ENCODE measurements at places on chromosomes 4 and X. TPM values are rescaled to one million over a fixed set of nuclear protein-coding genes. Genes with fewer than 3 reads are reported as not detected.

DNA sequence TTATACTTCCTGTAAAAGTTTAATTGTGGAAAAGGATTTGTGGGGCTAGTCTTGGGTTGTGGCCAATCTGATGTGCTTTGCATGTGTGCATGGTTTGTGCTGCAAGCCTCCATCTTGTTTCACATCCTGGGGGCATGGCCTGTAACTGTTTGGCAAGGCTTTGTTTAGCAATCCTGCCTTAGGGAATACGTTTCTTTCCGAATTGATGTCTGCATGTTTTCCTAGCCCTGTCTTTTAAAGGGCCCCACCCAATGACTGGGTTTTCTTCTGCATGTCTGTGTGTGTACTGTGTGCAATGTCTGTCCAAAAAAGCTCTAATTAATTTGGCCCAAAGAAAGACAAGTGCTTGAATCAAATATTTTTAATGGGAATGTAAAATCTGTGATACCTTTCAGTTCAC is 74.6 kb upstream of the MID1IP1 start:
- no peaks in the 10 kb centered on the region for H3K27me3 ChIP-seq
- H3K4me3 ChIP-seq: no peak overlapping the region
- H3K36me3 ChIP-seq: no peaks in the 10 kb centered on the region

ZNF595 gene
- total RNA-seq: 55.9 TPM

- H3K27me3 ChIP-seq: no peaks in the 10 kb centered on the region
- H3K4me3 ChIP-seq: no peak overlapping the region
- H3K36me3 ChIP-seq: no peaks in the 10 kb centered on the region
- no peak overlapping the region for H3K27ac ChIP-seq
Observed at GRCh38 chrX:5683996-5684395, 544.7 kb downstream of the NLGN4X start.

GRCh38 chrX:15464704-15465103 is 28.4 kb downstream of the PIR start:
- no peak for DNase-seq
- no peak overlapping the region for H3K4me3 ChIP-seq
- H3K4me1 ChIP-seq: no peaks in the 10 kb centered on the region

GRCh38 chrX:71550578-71550977 is 17.7 kb downstream of the OGT start:
- no peak for DNase-seq
- H3K4me1 ChIP-seq: peaks cover 8% of the 10 kb centered on the region
- peaks cover 95% of the 10 kb centered on the region for H3K36me3 ChIP-seq
- no peak overlapping the region for H3K27ac ChIP-seq
- H3K4me3 ChIP-seq: no peak overlapping the region
- H3K27me3 ChIP-seq: no peaks in the 10 kb centered on the region

RHOXF2B gene
- total RNA-seq: not detected

- H3K27ac ChIP-seq: no peak overlapping the region
- no peak for DNase-seq
- no peaks in the 10 kb centered on the region for H3K27me3 ChIP-seq
- no peak overlapping the region for H3K4me3 ChIP-seq
Observed at GRCh38 chr4:98890702-98891455, 38.1 kb downstream of the EIF4E start.

GRCh38 chr4:23680671-23681518 is 209.0 kb downstream of the PPARGC1A start:
- H3K27me3 ChIP-seq: no peaks in the 10 kb centered on the region
- H3K27ac ChIP-seq: no peak overlapping the region
- DNase-seq: no peak
- H3K4me3 ChIP-seq: no peak overlapping the region
- H3K36me3 ChIP-seq: no peaks in the 10 kb centered on the region

FGF13 gene
- total RNA-seq: 2.9 TPM

CACNA1F gene
- total RNA-seq: 0.63 TPM

GRCh38 chr4:75547647-75548387 is 8.0 kb upstream of the ODAPH start:
- no peak for DNase-seq
- H3K4me1 ChIP-seq: no peaks in the 10 kb centered on the region
- H3K27ac ChIP-seq: no peak overlapping the region
- H3K4me3 ChIP-seq: no peak overlapping the region
- H3K36me3 ChIP-seq: peaks cover 29% of the 10 kb centered on the region

DNA sequence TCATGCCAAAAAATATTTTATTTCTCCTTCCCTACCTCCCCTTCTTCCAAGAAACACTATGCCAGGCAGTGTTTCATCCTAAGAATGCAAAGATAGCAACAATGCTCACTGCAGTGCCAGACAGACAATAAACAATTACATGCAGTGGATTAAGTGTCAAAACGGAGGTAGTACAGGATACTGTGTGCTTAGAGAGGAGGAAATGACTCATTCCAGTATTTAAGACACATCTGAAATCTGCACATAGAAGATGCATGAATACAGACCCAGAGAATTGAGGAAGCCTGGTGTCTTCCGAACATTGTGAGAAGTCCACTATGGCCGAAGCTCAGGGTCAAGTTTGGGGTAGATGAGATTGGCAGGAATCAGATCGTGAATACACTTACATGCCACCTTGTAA is 326.4 kb downstream of the PPP3CA start:
- DNase-seq: no peak
- H3K27ac ChIP-seq: peak overlapping the region; percentile 17
- H3K36me3 ChIP-seq: peaks cover 18% of the 10 kb centered on the region

MAGEA10 gene
- not detected for total RNA-seq

RASL11B gene
- 31.6 TPM for total RNA-seq

- no peak overlapping the region for H3K27ac ChIP-seq
- H3K36me3 ChIP-seq: peaks cover 53% of the 10 kb centered on the region
Observed at GRCh38 chr4:75662626-75663025, 10.6 kb downstream of the G3BP2 start.

DNA sequence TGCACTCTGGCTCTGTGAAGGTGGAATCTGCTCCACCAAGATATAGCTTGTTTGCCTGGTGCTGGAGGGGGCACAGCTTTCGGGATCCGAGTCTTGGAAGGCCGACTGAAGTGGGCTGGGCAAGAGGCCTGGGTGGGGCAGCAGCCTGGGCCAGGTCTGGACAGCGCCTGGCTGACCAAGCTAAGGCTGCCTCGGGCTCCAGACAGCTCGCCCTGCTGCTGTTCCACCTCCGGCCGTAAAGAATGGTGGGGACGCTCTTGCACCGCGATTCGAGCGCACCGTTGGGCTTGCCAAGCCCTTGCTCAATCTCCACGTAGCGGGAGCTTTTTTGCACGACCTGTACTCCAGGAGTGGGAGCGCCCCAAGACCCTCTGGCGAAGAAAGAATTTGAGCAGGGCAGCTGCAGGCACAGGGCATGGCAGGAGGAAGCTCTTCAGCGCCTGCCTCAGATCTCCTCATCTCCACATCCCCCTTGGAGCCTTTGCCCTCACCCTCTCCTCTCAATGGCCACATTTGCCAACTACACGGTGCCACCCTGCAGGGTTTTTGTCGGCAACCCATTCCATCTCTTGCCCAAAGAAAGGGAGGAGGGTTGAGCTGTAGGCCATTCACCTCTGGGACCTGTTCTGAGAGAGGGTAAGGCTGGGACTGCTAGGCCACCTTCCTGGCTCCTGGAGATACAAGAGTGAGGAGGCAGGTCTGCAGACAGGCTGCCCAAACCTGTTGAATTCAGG is 18.9 kb downstream of the CNGA2 start:
- no peak overlapping the region for H3K4me3 ChIP-seq
- H3K27me3 ChIP-seq: no peaks in the 10 kb centered on the region
- no peak overlapping the region for H3K27ac ChIP-seq
- H3K4me1 ChIP-seq: no peaks in the 10 kb centered on the region
- H3K36me3 ChIP-seq: no peaks in the 10 kb centered on the region

- H3K4me3 ChIP-seq: no peak overlapping the region
- H3K27ac ChIP-seq: no peak overlapping the region
- DNase-seq: no peak
- H3K4me1 ChIP-seq: no peaks in the 10 kb centered on the region
- peaks cover 4% of the 10 kb centered on the region for H3K27me3 ChIP-seq
- H3K36me3 ChIP-seq: no peaks in the 10 kb centered on the region
Observed at GRCh38 chrX:111445485-111445884, 33.5 kb upstream of the DCX start.

- DNase-seq: no peak
- no peak overlapping the region for H3K27ac ChIP-seq
- H3K4me3 ChIP-seq: no peak overlapping the region
Observed at GRCh38 chr4:159504684-159505083, 401.8 kb downstream of the RAPGEF2 start.

DNA sequence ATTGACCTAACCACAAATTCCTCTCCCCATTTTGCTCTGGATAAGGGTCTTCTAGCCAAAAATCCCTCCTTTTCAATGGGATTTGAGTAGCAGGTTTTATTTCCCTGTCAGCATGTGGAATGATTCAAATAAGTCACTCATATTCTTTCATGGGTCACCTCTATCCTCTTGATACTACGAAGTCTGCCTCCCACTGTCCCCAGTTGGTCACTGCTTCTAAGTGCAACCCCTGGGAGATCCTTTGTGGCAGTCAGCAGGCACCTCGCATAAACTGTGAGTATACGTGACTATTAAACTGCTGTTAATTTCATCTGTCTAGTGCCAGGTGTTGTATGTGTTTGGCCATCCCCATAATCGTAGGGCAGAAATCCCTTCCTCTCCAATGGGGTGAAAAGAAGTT is 1667.9 kb upstream of the PCDH7 start:
- H3K4me1 ChIP-seq: no peaks in the 10 kb centered on the region
- no peak for DNase-seq
- no peaks in the 10 kb centered on the region for H3K36me3 ChIP-seq
- no peak overlapping the region for H3K4me3 ChIP-seq

DNA sequence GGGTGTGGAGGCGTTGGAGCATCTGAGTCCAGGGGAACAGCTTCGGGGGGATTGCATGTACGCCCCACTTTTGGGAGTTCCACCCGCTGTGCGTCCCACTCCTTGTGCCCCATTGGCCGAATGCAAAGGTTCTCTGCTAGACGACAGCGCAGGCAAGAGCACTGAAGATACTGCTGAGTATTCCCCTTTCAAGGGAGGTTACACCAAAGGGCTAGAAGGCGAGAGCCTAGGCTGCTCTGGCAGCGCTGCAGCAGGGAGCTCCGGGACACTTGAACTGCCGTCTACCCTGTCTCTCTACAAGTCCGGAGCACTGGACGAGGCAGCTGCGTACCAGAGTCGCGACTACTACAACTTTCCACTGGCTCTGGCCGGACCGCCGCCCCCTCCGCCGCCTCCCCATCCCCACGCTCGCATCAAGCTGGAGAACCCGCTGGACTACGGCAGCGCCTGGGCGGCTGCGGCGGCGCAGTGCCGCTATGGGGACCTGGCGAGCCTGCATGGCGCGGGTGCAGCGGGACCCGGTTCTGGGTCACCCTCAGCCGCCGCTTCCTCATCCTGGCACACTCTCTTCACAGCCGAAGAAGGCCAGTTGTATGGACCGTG is 2.2 kb downstream of the AR start:
- no peaks in the 10 kb centered on the region for H3K36me3 ChIP-seq
- H3K4me3 ChIP-seq: peak overlapping the region; percentile 13
- H3K27ac ChIP-seq: peak overlapping the region; percentile 60
- DNase-seq: peak; percentile 77
- peaks cover 57% of the 10 kb centered on the region for H3K27me3 ChIP-seq

- H3K27me3 ChIP-seq: no peaks in the 10 kb centered on the region
- DNase-seq: no peak
- no peaks in the 10 kb centered on the region for H3K36me3 ChIP-seq
- no peak overlapping the region for H3K4me3 ChIP-seq
Observed at GRCh38 chrX:124415115-124415800, 68.9 kb downstream of the SH2D1A start.

DNA sequence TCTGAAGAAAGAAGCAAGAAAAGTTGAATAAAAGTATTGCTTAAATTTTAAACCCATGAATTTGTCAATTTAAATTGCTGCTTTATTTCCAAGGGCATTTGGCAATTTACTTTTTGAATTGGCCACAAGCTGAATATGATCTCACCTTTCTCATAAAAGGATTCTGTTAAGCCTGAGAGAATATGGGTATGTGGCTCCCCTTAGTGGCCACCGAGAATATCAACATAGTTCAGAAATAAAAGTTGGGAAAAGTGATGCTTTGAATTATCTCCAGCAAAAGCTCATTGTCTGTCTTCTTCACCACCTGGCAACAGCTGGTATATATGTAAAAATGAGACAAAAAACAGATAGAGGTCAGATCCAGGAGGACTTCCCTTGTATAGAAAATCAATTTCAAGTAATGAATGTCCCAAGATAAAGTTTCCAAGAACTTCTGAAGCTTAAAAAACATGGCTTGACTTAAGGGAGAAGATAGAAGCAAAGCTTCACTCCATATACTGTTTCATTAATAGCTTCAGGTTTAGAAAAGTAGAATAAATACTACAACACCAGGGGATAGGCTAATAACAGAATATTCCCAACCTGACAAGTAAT is 290.7 kb upstream of the FAM241A start:
- no peaks in the 10 kb centered on the region for H3K4me1 ChIP-seq
- H3K36me3 ChIP-seq: no peaks in the 10 kb centered on the region
- H3K27me3 ChIP-seq: no peaks in the 10 kb centered on the region
- H3K27ac ChIP-seq: no peak overlapping the region

GRCh38 chrX:122572461-122572860 is 611.6 kb upstream of the GRIA3 start:
- no peaks in the 10 kb centered on the region for H3K27me3 ChIP-seq
- no peak overlapping the region for H3K27ac ChIP-seq
- DNase-seq: no peak
- no peak overlapping the region for H3K4me3 ChIP-seq
- no peaks in the 10 kb centered on the region for H3K36me3 ChIP-seq
- H3K4me1 ChIP-seq: no peaks in the 10 kb centered on the region

GRCh38 chr4:113350576-113350975 is 301.1 kb downstream of the ANK2 start:
- no peak for DNase-seq
- no peaks in the 10 kb centered on the region for H3K36me3 ChIP-seq
- no peak overlapping the region for H3K27ac ChIP-seq
- H3K4me3 ChIP-seq: no peak overlapping the region

GRCh38 chr4:33924239-33924638 is 2320.1 kb downstream of the ARAP2 start:
- H3K27ac ChIP-seq: no peak overlapping the region
- no peaks in the 10 kb centered on the region for H3K4me1 ChIP-seq
- no peak overlapping the region for H3K4me3 ChIP-seq
- H3K36me3 ChIP-seq: no peaks in the 10 kb centered on the region
- H3K27me3 ChIP-seq: no peaks in the 10 kb centered on the region

COL4A5 gene
- 19.6 TPM for total RNA-seq

DNA sequence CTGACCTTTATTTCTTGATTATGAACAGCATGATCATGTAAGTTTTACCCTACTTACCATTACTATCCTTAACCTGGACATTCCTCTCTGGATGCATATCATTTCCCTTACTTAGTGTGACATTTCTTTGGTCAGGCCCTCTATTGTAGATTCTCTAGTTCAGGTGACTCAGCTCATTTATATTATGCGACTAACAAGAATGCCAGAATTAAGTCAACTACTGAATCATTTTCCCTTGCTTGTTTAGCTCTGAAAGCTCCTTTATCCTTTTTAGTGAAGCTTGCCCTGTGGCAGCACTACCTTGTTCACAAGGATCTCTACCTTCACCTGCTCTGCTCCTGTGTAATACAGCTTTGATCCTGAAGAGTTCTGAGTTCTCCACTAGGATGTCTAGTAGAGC is 15.1 kb upstream of the UGT2B17 start:
- no peaks in the 10 kb centered on the region for H3K4me1 ChIP-seq
- no peak overlapping the region for H3K4me3 ChIP-seq
- H3K36me3 ChIP-seq: no peaks in the 10 kb centered on the region
- DNase-seq: no peak

SLC10A6 gene
- not detected for total RNA-seq

SPACA5 gene
- total RNA-seq: not detected

GRCh38 chr4:115090483-115091075 is 22.8 kb downstream of the NDST4 start:
- H3K27me3 ChIP-seq: no peaks in the 10 kb centered on the region
- H3K36me3 ChIP-seq: no peaks in the 10 kb centered on the region
- no peak overlapping the region for H3K27ac ChIP-seq
- DNase-seq: no peak

All from spleen (tissue), 13 donors.